ENCODE measurements at places on chromosomes 13 and 19.
A peak's percentile ranks its signal among the peaks of the same experiment; 100 is the strongest.

DNA sequence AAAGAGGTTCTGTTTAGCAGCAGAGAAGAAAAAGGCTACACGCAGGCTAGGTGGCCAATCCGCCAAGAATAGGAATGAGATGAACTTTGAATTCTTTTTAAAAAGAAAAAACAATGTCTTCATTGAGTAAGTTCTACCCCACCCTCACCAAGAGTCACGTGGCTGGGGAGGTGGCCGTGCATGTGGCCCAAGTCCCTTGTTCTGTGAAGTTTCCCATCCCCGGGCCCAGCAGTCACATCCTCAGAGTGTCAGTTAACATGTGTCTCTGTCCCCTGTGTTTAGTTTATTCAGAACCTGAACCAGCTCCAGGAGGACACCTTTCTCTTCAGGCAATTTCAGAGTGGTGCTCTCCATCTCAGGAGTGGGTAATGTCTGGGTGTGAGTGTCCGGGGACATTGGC lies 57.1 kb upstream of the MCF2L start:
- no peak for DNase-seq

DNA sequence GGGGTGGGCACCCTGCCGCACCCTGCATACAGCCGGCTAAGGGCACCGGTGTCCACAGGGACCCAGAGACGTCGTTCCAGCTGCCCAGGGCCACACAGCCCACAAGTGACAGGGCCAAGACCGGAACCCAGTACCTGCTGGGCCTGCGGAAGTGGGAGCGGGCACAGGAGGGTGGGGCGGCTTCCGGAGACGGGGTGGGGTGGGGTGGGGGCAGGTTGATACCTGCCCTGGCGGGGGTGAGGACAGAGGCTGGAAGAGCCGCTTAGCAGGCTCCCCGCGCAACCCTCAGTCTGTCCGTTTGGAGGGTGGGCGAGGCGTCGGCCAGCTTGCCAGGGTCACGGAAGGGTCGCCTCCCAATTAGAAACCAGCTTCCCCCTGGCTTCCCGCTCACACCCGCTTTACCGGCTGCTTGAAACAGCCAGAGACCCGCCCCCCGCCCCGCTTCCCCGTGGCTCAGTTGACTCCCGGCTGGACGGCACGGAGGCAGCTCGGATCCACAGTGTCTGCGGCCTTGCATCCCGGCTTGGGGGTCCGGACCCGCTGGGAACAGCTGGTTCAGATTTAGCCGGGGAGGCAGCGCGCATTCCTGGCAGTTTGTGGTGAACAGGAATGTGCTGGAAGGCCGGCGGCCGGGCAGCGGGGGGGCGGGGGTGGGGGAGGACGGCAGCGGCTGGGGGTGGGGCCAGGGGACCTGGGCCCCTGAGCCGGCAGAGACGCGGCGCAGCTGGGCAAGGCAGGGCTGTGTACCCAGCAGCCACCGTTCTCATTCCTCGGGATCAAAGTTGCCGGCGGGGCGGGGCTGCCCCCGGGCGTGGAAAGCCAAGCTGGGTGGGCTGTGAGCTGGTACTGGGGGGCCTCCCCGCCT lies 1.9 kb downstream of the CNN2 start:
- peak; percentile 93 for DNase-seq

- DNase-seq, result no peak
These were observed 10.3 kb downstream of the SH3GL1 start for GRCh38 chr19:4390017-4390566.

GRCh38 chr13:111923439-111923838 lies 143.5 kb upstream of the SOX1 start:
- no peak for DNase-seq

GRCh38 chr13:72823081-72823480 lies 41.1 kb downstream of the PIBF1 start:
- no peak for DNase-seq

GRCh38 chr13:94947965-94948371 lies 235.6 kb upstream of the SOX21 start:
- no peak for DNase-seq

DNA sequence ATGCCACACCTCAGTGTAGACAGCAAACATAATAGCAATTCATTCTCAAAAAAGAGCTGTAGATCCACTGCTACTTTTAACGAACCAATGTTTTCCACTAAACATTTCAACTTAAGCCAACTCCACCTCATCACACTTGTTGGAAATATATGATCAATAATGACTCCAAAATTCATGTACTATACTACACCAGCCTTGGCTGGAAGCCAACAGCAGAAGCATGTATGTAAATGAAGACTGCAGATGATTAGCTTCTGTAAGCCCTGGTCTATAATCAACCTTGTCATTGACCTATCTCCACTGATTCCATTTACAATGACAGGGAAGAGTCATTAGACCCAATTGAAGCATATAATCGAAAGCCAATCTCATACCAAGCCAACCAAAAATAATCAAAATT lies 71.7 kb downstream of the STK24 start:
- no peak for DNase-seq

GRCh38 chr13:113995051-113995601 lies 21.2 kb upstream of the C13orf46 start:
- no peak for DNase-seq

DNA sequence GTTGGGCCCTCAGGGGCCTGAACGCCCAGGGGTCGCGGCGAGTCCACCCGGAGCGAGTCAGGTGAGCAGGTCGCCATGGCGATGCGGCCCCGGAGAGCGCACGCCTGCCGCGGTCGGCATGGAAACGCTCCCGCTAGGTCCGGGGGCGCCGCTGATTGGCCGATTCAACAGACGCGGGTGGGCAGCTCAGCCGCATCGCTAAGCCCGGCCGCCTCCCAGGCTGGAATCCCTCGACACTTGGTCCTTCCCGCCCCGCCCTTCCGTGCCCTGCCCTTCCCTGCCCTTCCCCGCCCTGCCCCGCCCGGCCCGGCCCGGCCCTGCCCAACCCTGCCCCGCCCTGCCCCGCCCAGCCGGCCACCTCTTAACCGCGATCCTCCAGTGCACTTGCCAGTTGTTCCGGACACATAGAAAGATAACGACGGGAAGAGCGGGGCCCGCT lies at the start of gene CCNA1:
CCNA1 (plus strand) TSS at position 390 of the 439 bp plus-strand sequence. CDS start 562 bp downstream, outside the sequence.
- DNase-seq, result no peak

- no peak for DNase-seq
These were observed 401.9 kb downstream of the PCDH20 start for GRCh38 chr13:61013796-61014195.

GRCh38 chr19:55368701-55369563 lies 1.3 kb downstream of the IL11 start:
- DNase-seq, result no peak

- DNase-seq, result no peak
These were observed 7.7 kb downstream of the ATP4B start for GRCh38 chr13:113650275-113650674.

- no peak for DNase-seq
These were observed 14.7 kb downstream of the ELL start for GRCh38 chr19:18507021-18507726.

DNA sequence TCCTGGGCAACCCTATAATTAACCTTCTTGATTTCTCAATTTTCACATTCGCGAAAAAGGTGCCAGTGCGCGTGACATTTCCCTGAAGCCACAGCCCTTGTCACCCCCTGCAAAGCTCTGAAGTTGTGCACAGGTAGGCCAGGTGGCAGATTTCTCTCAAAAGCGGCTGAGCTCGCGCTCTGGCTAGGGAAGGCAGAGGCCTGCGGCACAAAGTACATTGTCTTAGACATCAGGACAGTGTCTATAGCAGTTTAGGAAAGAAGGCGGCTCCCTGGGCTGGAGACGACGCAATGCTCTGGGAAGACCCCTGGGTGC lies 42.9 kb upstream of the ZNF14 start:
- no peak for DNase-seq

DNA sequence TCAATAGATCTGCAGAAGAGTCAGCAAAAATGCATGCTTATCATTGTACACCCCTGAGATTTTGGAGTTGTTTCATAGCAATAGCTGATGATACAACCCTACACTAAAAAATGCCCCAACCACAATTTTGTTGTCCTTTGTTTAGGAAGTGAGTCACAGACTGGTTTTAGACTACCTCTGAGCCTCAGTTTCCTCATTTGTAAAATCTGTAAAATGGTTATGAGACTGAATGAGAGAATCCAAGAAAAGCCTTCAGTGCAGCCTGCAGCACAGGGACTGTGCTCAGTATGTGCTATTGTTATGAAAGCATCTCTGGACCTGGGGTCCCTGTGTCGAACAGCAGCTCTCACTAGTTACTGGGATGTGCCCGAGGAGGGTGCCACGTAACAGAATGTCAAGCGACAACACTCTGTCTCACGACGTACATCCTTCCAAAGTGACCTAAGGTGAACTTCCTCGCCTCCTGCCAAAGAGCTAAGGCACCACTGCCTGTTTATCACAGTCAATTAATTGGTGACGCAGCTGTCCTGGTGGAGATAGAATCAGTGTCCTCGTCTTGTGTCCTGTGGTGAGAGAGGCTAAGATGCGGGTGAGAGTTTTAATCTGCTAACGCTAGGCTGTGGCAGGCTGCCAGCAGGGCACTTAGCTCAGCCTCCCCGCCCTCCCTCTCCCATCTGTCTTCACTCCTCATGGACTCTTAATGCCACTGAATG lies 18.1 kb downstream of the DHRS12 start:
- DNase-seq, result no peak

DNA sequence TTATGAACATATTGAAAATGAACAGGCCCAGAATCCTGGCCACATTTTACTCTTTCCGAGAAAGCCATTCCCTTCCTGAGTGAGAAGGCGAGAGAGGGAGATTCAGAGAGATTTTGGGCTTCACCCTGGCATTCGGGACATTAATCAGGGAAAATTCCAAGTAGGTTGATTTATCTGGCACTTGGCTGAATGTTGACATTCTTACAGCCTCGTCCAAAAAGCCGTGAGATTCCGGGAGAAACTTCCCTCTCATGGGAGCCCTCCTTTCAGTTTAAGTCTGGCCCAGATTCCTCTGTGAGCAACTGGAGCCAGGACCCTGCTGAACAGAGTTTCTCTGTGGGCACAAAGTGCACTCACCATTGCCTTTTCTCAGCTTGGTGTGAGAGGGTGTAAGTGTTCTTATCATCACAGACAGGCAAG lies 129.2 kb upstream of the PEG3 start:
- DNase-seq, result no peak

DNA sequence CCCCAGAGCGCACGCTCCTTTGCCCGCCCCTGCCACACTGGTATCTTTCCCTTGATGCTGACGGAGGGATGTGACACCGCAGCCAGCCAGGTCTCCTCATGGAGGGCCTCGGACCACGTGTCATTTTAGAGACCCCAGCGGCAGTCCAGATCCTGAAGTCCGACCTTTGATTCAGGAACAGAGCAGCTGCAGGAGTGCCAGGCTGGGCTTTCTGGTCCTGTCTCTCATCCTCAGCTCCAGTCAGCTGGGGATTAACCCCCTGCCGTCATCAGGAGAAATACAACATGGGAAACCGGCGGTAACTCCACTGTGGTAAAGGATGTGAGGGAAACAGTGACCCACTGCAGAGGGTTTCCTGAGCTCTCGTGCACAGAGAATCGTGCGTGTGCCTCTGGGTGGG lies 140.6 kb downstream of the SIPA1L3 start:
- no peak for DNase-seq

Data from AG04450 (cell line).